GM20000 (cell line): ENCODE measurements at places on chromosomes 12 and 14.

DNA sequence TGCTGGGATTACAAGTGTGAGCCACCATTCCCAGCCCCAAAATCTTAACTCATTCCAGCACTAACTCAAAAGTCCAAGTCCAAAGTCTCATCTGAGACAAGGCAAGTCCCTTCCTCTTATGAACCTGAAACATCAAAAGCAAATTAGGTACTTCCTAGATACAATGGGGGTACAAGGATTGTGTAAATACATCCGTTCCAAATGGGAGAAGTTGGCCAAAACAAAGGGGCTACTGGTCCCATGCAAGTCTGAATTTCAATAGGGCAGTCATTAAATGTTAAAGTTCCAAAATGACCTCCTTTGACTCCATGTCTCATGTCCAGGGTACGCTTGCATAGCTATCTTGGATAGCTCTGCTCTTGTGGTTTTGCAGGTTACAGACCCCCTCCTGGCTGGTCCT is 94.7 kb upstream of the PPM1H start:
- no peak for DNase-seq

- DNase-seq = peak; percentile 98
Observed at GRCh38 chr12:122225683-122226365, at the start of gene DIABLO. DIABLO (minus strand) TSS chr12:122226052; CDS start chr12:122226014, 38 bp downstream.

GRCh38 chr14:93200553-93200952 is 6.3 kb downstream of the GON7 start:
- no peak for DNase-seq

GRCh38 chr12:64792128-64792527 is 32.3 kb upstream of the TBC1D30 start:
- DNase-seq = no peak

GRCh38 chr12:4829161-4829792 is 80.4 kb upstream of the KCNA1 start:
- peak; percentile 77 for DNase-seq

- no peak for DNase-seq
Observed at GRCh38 chr14:92484132-92484823, 29.3 kb upstream of the RIN3 start.

GRCh38 chr14:92651758-92652406 is 96.5 kb downstream of the LGMN start:
- peak; percentile 50 for DNase-seq

- peak; percentile 9 for DNase-seq
Observed at GRCh38 chr14:80212023-80212397, 706 bp upstream of the DIO2 start.

- no peak for DNase-seq
Observed at GRCh38 chr14:104361101-104361591, 218.4 kb upstream of the C14orf180 start.

- DNase-seq = no peak
Observed at GRCh38 chr12:28775556-28775955, 373.5 kb upstream of the FAR2 start.

- DNase-seq = no peak
Observed at GRCh38 chr14:62885451-62885850, 159.8 kb downstream of the KCNH5 start.

DNA sequence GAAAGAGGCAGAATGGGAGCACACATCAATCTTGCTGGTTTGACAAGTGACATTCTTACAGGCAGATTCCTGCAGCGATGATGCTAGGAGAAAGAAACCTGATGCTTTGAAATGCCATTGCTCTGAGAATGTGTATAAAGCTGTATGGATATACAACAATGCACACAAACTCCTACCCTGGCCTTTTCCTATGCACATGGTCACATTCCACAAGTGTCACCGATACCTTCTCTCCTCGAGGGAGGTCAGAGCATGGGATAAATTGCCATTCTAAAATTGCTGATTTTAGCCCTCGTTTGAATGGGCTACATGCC is 11.9 kb downstream of the FGF6 start:
- DNase-seq = no peak
